ENCODE measurements at places on chromosomes 5 and 9.

DNA sequence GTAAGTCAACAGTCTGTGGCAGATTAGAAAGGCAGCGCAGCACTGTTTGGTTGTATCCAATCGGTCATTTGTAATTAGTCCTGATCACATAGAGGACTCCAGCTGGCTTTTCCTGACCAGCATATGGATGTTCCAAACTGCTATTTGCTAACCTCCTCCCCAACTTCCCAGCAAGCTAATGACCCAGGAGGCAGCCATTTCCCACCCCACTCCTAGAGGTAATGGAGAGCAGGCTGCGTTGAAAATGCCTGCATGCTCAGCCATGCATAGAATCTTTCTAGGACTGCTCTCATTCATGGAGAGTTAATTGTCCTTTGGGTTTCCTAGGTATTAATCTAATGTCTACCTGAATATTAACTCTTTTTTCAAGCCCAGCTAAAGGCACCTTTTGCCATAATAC, 850.6 kb upstream of the WWC1 start:
- DNase-seq: no peak

GRCh38 chr5:91687430-91687829, 304.3 kb upstream of the ARRDC3 start:
- DNase-seq: no peak

- no peak for DNase-seq
Observed at GRCh38 chr5:82100303-82101077, 128.7 kb downstream of the ATG10 start.

- DNase-seq: no peak
Observed at GRCh38 chr9:27671636-27672035, 98.4 kb upstream of the C9orf72 start.

- DNase-seq: no peak
Observed at GRCh38 chr5:67089200-67089725, 107.3 kb downstream of the CD180 start.

DNA sequence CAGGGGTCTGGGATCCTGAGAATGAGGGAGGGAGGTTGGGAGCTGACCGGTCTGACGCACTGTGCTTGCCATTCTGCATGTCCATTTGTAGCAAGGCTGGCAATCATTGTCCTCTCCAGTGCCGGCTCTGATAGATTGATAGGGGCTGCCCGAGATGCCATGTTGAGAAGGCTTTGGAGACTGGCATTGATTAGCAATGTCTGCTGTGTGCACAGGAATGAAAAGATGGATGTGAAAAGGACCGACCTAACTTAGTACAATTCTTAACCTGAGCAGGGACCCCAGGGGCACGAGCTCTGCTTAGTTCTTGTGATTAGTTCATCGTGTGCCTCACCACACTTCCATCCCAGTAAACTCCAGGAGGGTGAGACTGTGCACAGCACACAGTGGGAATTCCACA, 17.0 kb downstream of the NEK6 start:
- no peak for DNase-seq

DNA sequence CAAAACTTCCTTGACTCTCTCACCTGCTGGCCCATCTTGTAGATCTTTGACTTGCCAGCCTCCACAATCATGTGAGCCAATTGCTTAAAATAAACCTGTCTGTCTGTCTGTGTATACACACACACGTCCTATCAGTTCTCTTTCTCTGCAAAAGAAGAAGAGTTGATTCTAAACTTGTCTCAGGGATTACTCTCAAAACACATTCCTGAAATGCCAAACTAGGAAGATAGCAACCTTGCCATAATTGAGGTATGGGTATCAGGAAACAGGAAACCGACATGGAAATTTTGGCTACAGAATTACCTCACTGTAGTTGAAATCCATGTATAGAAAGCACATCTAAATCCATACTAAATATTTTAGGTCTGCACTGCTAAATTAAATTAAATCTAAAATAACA, 483.4 kb downstream of the PLK2 start:
- no peak for DNase-seq

- DNase-seq: no peak
Observed at GRCh38 chr5:59757442-59757841, 136.1 kb downstream of the PDE4D start.

DNA sequence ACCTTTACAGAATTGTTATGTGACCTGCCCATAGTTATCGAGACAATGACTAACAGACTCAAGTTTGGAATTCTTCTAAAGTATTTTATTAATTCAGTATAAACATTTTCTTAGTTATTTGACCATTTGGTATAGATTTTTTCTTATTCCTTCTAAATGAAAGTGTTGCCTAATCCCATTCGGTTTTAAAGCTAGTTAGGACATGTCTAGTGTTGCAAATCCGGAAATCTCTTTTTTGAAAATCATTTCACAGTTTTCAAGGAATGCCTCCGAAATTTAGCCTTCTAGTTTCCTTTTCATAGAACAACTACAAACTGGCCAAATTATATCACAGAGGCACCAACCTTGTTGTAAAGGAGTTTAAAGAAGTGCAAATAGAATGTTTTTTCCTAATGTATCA, 171.8 kb downstream of the XRCC4 start:
- DNase-seq: no peak

DNA sequence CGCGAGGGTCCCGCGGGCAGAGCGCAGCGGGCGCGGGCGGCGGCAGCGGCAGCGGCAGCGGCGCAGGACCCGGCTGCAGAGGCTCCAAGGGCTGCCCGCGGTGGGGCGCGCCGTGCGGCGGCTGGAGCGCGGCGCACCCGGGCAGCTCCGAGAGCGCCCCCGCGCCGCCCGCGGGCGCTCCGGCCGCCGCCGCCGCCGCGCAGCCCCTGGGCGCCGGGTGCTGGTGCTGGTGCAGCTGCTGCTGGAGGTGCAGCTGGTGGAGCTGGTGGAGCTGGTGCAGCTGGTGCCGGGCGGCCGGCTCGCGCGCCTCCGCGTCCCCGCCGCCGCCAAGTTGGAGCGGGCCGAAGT, 644 bp downstream of the IER5L start:
- no peak for DNase-seq

DNA sequence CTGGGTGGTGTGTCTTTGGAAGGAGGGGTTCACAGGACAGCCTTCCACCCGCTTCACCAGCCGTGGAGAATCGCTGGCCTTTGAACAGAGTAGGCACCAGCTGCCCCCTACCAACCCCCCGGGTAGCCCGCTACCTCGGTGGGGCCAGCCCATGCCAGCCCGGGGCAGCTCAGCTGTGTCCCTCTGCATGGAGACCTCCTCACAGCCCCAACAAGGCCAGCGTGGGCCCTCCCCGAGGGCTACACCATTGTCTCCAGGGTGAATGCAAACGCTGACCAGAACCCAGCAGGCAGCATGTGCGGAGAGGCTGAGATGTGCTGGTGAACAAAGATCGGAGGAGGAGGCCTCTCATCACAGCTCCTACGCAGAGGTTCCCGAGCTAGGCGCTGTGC, 51.9 kb downstream of the LMX1B start:
- DNase-seq: no peak

DNA sequence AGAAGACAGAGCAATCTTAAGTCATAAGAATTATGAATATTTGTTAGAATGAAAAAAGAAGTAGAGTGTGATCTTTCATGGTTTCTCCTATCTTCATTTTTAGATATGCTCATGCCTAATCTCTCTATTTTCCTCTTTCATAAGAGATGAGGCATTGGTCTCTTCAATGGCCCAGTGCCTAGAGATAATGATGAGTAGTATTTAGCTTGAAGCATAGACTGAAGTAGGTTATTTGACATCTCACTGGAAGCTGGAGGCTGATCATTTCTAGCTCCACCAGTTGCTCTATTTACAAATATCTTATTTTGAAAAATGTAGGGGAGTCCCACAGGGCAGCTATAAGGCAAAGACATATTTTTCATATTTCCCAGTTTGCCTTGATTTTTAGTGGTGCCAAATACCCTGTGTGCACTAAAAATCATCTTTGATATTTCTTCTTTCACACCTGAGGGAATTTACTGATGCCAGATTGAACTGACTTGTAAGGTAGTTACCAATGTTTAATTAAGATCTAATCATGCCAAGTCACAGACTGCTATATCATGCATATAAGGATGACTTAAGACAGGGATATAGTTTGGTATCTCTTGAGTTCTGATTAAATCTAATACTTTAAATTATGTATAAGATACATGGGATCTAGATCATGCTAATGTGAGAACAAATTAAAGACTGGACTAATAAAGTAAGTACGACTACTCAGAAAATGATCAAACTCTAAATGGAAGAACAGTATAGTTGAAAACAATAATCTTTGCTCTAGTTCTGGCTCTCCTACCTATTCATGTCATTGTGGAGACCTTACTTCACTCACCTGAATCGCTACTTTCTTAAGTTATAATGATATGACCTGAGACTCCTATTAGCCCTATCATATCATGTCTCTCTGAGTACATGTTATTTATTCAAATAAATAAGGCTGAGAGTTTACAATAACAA, 108.2 kb upstream of the IFNE start:
- no peak for DNase-seq

GRCh38 chr5:31194468-31194813, 955 bp downstream of the CDH6 start:
- no peak for DNase-seq

- no peak for DNase-seq
Observed at GRCh38 chr9:91196103-91196950, 165.4 kb downstream of the AUH start.

DNA sequence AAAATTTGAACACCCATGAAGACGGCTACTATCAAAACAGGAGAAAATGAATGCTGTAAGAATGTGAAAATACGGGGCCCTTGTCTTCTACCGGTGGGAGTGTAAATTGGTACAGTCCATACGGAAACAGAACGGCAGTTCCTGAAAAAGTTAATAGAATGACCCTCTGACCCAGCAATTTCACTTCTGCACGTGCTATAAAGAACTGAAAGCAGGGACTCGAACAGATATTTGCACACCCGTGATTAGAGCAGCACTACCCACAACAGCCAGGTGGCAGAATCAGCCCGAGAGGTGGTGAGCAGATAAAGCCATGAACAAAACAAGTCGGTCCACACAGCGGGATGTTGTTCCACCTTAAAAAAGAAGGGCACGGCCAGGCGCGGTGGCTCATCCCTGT, 22.6 kb upstream of the SLC12A7 start:
- no peak for DNase-seq

DNA sequence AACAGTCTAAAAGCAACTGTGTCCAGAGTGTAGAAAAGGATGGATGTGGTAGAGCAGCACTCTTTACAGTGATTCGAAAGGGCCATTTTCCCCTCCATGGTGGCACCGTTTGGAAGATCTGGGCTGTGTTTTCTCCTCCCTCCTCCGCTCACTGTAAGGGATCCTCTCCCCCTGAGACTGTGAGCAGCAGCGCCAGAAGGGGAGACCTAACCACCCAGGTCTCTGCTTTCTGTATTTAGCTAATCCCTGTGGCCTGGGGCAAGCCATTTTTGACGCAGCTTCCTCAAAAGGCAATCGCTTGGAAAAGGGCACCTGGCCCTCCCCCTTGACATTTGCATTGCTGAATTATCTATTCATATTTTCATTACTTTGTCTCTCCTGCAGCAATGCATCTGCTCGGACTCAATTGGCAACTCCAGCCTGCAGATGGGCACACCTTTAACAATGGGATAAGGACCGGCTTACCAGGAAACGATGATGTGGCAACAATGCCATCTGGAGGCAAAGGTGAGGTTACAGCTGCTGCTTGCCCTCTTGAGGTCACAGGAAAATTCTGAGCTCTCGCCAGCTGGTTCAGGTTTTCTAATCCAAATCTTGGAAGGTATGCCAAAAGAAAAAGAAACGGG, 244.3 kb upstream of the WWC1 start:
- peak; percentile 9 for DNase-seq

DNA sequence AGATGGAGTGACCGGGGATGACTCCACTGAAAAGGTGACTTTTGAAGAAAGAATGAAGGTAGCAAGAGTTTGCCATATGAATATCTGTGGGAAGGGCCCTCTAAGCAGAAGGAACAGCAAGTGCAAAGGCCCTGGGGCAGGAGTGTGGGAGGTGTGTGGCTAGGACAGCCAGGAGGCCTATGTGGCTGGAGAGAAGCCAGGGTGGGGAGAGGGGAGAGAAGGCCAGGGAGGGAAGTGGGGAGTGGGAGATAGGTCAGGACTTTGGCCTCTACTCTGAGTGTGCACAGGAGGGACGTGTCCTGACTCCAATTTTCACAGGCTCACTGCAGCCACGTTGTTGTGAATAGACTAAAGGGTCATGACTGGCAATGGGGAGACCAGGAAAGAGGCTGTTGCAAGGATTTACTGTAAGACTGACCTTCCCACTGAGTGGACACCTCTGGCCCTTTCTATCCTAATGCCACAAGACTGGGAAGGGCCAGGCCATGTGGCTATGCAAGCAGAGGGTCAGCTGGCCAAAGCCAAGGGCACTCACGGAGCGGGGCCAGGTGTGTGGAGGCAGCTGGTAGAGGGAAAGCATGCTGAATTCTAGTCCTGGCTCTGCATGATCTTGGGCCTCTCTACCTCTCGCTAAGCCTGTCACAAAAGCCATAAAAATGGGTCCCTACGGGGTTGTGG, 172.4 kb downstream of the PAX5 start:
- DNase-seq: no peak

- no peak for DNase-seq
Observed at GRCh38 chr5:142219146-142219545, 105.7 kb downstream of the SPRY4 start.

- DNase-seq: no peak
Observed at GRCh38 chr5:160048131-160048530, 39.2 kb downstream of the TTC1 start.

GRCh38 chr5:177523711-177524538, 7.2 kb upstream of the DDX41 start:
- no peak for DNase-seq

DNA sequence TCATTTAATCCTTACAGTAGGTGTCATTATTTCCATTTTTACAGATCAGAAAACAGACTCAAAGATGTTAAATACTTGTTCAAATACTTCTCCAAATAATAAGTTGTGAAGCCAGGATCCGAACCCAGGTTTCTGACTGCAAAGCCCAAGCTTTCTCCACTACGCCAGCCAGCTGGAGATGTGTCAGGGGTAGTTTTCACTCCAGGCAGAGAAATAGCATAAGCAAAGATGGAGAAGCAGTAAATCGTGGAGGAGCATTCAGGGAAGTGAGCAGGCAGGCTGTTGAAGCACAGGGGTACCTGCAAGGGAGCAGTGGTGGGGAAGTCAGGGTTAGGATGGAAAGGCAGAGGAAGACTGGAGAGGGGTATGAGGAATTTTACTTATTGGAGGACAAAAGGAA, 2.9 kb downstream of the TLN1 start:
- no peak for DNase-seq

- DNase-seq: no peak
Observed at GRCh38 chr9:135299239-135299590, 180.4 kb upstream of the PPP1R26 start.

- no peak for DNase-seq
Observed at GRCh38 chr5:116883875-116884274, 309.3 kb upstream of the SEMA6A start.

GRCh38 chr5:72063219-72063819, 44.0 kb upstream of the MAP1B start:
- peak; percentile 18 for DNase-seq
